ENCODE measurements at places on chromosomes 3 and 15.

DNA sequence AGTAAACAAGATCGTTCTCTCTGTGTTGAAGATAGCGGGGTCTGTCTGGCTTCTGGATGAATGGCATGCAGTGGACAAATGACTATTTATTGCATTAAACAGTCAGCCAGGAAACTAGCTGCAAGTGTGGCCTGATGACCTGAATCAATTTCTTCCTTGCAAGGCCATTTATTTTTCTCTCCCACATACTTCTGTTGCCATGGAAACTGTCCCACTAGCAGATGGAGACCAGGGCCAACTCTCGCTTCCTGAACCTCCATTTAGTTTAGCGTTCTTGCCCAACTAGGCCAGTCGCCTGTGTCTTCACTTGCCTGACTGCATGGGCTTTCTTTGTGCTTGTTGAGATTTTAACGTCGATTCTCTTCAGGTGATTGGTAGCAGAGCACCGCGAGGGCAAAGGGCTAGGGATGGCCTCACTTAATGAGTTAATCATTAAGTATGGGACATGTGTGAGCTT lies 27.6 kb downstream of the LMCD1 start:
- H3K4me3 ChIP-seq, result no peak overlapping the region
- peaks cover 4% of the 10 kb centered on the region for H3K27me3 ChIP-seq
- no peak for DNase-seq
- no peaks in the 10 kb centered on the region for H3K4me1 ChIP-seq
- no peak overlapping the region for H3K27ac ChIP-seq

- H3K4me3 ChIP-seq, result no peak overlapping the region
- no peaks in the 10 kb centered on the region for H3K27me3 ChIP-seq
- H3K36me3 ChIP-seq, result peaks cover 7% of the 10 kb centered on the region
- peaks cover 6% of the 10 kb centered on the region for H3K4me1 ChIP-seq
These were observed 20.2 kb downstream of the CNOT10 start for GRCh38 chr3:32705232-32705631.

- H3K27me3 ChIP-seq, result no peaks in the 10 kb centered on the region
- H3K36me3 ChIP-seq, result no peaks in the 10 kb centered on the region
- no peak for DNase-seq
These were observed 65.7 kb downstream of the IL1RAP start for GRCh38 chr3:190579514-190580137.

GRCh38 chr3:64971602-64972001 lies 283.8 kb upstream of the ADAMTS9 start:
- H3K36me3 ChIP-seq, result no peaks in the 10 kb centered on the region
- DNase-seq, result no peak
- H3K27me3 ChIP-seq, result no peaks in the 10 kb centered on the region
- H3K27ac ChIP-seq, result no peak overlapping the region
- H3K4me3 ChIP-seq, result no peak overlapping the region
- no peaks in the 10 kb centered on the region for H3K4me1 ChIP-seq

DNA sequence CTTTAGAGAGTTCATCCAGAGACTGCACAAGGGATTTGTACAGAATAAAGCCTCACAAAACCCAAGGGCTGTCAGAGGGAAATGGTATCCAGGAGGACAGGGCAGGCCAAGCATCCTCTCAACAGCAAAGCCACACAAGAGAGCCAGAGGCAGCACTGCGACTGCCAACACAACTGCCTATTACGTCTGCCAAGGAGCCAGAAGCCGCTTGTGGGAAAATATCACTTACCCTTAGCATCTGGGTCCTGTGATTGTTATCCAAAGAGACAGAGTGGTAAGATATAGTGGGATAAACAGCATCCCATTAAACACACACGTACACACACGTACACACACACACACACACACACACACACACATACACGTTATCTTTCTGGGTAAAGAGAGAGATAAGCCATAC lies 618.3 kb upstream of the AGTR1 start:
- H3K4me1 ChIP-seq, result no peaks in the 10 kb centered on the region
- DNase-seq, result no peak
- no peaks in the 10 kb centered on the region for H3K27me3 ChIP-seq
- no peak overlapping the region for H3K27ac ChIP-seq
- H3K36me3 ChIP-seq, result no peaks in the 10 kb centered on the region
- no peak overlapping the region for H3K4me3 ChIP-seq

GRCh38 chr3:42686832-42687650 lies 1.7 kb downstream of the KLHL40 start:
- H3K36me3 ChIP-seq, result no peaks in the 10 kb centered on the region
- DNase-seq, result no peak
- no peak overlapping the region for H3K27ac ChIP-seq
- H3K27me3 ChIP-seq, result no peaks in the 10 kb centered on the region
- H3K4me3 ChIP-seq, result no peak overlapping the region

- no peak for DNase-seq
- H3K4me1 ChIP-seq, result no peaks in the 10 kb centered on the region
- H3K36me3 ChIP-seq, result no peaks in the 10 kb centered on the region
- no peaks in the 10 kb centered on the region for H3K27me3 ChIP-seq
- no peak overlapping the region for H3K27ac ChIP-seq
These were observed 567.8 kb downstream of the ROBO1 start for GRCh38 chr3:79199966-79200365.

GRCh38 chr3:141828890-141829289 lies 47.6 kb upstream of the ATP1B3 start:
- H3K36me3 ChIP-seq, result no peaks in the 10 kb centered on the region
- no peaks in the 10 kb centered on the region for H3K4me1 ChIP-seq
- H3K27me3 ChIP-seq, result no peaks in the 10 kb centered on the region
- no peak overlapping the region for H3K4me3 ChIP-seq

DNA sequence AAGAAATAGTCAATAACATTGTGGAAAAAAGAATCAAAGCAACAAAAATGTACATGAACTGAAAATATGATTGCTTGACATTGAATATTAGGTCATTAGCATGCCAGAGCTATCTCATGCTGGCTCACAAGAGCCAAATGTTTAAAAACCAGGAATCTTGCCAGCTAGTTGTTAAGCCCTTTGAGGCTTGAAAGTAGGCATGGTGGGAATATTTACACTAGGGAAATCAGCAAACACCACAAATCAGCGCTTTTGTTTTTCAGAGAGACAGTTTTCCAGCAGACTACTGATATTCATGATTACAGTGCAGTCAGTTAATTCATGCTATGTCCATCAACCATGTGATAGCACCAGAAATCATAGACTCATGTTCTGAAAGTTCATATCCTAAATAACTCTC lies 144.8 kb downstream of the ARPP21 start:
- H3K27ac ChIP-seq, result no peak overlapping the region
- no peaks in the 10 kb centered on the region for H3K36me3 ChIP-seq
- H3K4me1 ChIP-seq, result no peaks in the 10 kb centered on the region

DNA sequence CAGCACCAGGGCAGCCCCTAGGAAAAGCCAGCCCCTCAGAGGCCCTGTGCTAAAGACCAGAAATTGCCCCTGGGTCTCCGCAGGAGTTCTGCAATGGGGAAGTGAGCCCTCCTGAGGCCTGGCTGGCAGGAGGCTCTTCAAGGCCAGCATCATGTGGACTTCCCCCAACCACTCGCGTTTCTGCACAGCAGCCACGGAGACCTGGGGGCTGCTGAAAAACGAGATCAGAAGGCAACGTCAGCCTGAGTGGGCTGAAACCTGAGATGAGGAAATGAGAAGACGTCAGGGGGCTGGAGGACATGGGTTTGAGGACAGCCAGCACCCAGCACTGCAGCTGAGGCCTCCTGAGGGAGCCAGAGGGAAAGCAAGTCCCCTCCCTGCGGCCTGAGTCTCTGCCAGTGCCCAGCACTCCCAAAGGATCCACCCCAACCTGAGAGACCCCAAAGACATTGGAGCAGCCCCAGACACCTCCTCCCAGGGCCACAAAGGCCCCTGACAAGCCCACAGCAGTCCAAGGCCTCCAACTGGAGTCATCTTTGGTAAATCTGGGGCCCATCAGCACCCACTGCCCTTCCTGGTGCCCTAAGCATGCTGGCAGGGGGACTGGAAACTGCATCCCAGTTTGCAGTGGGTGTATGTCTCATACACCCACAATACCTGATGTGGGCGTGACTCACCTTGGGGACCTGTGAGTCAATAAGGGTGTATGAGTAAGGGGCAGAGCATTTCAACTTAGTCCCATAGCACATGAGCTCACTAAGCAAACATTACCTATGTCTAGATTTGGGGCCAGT lies 29.2 kb upstream of the CYP11A1 start:
- no peak for DNase-seq
- H3K4me3 ChIP-seq, result no peak overlapping the region
- no peaks in the 10 kb centered on the region for H3K36me3 ChIP-seq
- peak overlapping the region; percentile 47 for H3K27ac ChIP-seq
- no peaks in the 10 kb centered on the region for H3K27me3 ChIP-seq
- H3K4me1 ChIP-seq, result peaks cover 23% of the 10 kb centered on the region

- H3K27me3 ChIP-seq, result no peaks in the 10 kb centered on the region
- no peaks in the 10 kb centered on the region for H3K36me3 ChIP-seq
- H3K4me3 ChIP-seq, result no peak overlapping the region
- DNase-seq, result no peak
- H3K4me1 ChIP-seq, result no peaks in the 10 kb centered on the region
These were observed 38.4 kb downstream of the TMEM158 start for GRCh38 chr3:45187694-45188141.

- H3K4me1 ChIP-seq, result no peaks in the 10 kb centered on the region
- no peaks in the 10 kb centered on the region for H3K27me3 ChIP-seq
- H3K27ac ChIP-seq, result no peak overlapping the region
- no peak for DNase-seq
- no peak overlapping the region for H3K4me3 ChIP-seq
These were observed 379.0 kb upstream of the SGO1 start for GRCh38 chr3:20564966-20565365.

- H3K4me1 ChIP-seq, result no peaks in the 10 kb centered on the region
- no peak overlapping the region for H3K27ac ChIP-seq
- no peaks in the 10 kb centered on the region for H3K36me3 ChIP-seq
- no peak overlapping the region for H3K4me3 ChIP-seq
- no peaks in the 10 kb centered on the region for H3K27me3 ChIP-seq
These were observed 84.3 kb upstream of the ARL6 start for GRCh38 chr3:97680210-97680609.

DNA sequence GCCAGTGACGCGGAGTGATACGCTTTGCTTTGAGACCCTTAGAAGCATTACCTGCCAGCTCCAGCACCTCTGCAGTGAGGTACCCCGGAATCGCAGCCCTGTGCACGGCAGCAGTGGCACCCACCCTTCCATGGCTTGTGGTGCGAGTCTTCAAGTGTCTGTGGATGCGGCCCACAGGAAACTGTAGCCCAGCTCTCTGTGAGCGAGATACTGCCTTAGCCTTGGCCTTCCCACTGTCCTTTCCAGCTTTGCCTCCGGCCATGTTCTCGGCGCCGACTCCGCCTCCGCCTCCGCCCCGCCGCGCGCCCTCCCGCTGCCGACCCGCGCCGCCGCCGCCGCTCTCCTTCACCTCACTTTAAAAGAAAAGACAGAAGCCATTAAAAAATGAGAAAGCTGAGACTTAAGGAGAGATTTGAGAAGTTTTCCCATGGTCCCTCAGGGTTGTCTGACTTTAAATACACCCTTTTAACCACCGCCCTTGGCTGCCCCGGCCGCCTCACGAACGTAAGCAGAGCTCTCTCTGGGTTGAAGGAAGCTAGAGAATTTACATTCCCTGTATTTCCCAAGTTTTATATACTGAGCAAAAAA lies 78.5 kb upstream of the FAM174B start:
- no peak for DNase-seq
- H3K27ac ChIP-seq, result no peak overlapping the region
- peaks cover 8% of the 10 kb centered on the region for H3K4me1 ChIP-seq
- no peaks in the 10 kb centered on the region for H3K27me3 ChIP-seq
- no peaks in the 10 kb centered on the region for H3K36me3 ChIP-seq
- H3K4me3 ChIP-seq, result peak overlapping the region; percentile 41

DNA sequence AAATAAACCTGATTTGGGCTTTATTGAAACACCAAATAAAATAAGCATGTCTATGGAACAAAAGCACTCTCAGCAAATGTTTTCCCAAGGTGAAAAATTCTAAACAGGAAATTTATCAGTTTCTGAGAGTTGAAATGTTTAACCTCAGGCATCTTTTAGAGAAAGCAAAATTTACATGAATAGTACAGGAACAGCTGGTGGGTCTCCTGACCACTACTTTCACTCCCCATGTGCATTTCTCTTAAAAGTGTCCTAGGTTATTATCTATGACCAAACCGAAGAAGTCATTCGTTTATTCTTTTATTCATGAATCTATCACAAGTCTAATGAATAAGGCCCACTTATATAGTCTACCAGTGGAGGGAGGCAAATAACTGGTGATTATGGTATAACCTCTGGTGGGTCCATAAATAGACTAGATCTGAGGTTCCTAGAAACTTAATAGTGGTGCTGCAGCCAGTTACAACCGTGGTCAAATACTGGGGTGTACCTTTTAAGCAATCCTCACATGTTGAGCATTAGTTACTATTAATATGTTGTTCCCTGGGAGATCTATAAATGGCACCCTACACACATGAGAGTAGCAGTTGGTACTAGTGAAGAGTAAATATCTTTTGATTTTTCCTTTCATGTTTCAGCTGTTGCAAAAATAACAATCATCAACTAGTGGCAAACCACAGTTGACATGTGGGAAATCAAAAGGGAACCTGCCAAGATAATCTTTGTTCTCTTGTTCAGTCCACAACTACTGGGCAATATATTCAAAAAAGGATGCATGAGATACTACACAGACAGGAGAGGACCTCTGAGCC lies 169.3 kb upstream of the STAC start:
- DNase-seq, result no peak
- no peak overlapping the region for H3K27ac ChIP-seq
- H3K4me3 ChIP-seq, result no peak overlapping the region
- H3K36me3 ChIP-seq, result no peaks in the 10 kb centered on the region
- no peaks in the 10 kb centered on the region for H3K4me1 ChIP-seq

DNA sequence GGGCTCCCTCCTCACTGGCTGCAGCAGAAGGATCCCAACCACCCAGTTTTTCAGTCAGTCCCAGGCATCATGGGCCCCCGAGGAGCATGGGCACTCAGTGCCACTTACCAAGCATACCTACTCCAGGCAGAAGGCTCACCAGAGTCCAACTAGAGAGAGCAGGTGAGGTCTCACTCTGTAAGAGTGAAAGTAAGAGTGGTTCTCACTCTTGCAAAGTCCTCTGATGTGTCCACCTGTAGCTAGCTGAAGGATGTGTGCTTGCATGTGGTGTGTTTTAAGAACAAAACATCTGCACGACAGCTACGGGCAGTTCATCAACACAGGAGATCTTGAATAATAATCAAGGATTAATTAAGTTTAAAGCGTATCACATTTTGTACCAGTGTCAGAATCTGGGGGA lies 49.7 kb downstream of the CCK start:
- DNase-seq, result no peak
- H3K27me3 ChIP-seq, result no peaks in the 10 kb centered on the region
- H3K4me3 ChIP-seq, result peak overlapping the region; percentile 27
- no peak overlapping the region for H3K27ac ChIP-seq
- H3K4me1 ChIP-seq, result peaks cover 52% of the 10 kb centered on the region
- no peaks in the 10 kb centered on the region for H3K36me3 ChIP-seq

GRCh38 chr3:52752045-52752660 lies 18.6 kb downstream of the NEK4 start:
- no peak overlapping the region for H3K27ac ChIP-seq
- DNase-seq, result no peak
- no peaks in the 10 kb centered on the region for H3K4me1 ChIP-seq
- peaks cover 18% of the 10 kb centered on the region for H3K36me3 ChIP-seq
- H3K4me3 ChIP-seq, result no peak overlapping the region

All from CD8-positive, alpha-beta memory T cell (primary cell).